CD4-positive, alpha-beta memory T cell (primary cell): ENCODE measurements at places on chromosomes 13 and 19.

DNA sequence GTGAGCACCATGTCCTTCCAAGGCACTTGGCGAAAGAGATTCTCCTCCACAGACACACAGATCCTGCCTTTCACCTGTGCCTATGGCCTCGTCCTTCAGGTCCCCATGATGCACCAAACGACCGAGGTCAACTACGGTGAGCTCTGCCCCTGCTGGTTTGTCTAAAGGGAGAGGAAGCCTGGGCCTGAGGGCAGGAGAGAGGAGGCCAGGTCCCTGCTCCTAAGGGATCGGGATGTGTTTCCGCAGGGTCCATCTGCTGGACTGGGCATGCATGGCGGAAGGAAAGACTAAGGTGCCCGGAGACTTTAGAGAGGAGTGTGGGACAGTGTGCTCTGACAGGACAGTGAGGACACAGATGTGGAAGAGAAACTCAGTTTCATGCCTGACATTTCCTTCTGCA lies 7.6 kb downstream of the SERPINE3 start:
- no peak for DNase-seq
- H3K27me3 ChIP-seq: no peaks in the 10 kb centered on the region
- no peaks in the 10 kb centered on the region for H3K36me3 ChIP-seq
- no peaks in the 10 kb centered on the region for H3K4me1 ChIP-seq
- no peak overlapping the region for H3K27ac ChIP-seq
- H3K4me3 ChIP-seq: no peak overlapping the region

DNA sequence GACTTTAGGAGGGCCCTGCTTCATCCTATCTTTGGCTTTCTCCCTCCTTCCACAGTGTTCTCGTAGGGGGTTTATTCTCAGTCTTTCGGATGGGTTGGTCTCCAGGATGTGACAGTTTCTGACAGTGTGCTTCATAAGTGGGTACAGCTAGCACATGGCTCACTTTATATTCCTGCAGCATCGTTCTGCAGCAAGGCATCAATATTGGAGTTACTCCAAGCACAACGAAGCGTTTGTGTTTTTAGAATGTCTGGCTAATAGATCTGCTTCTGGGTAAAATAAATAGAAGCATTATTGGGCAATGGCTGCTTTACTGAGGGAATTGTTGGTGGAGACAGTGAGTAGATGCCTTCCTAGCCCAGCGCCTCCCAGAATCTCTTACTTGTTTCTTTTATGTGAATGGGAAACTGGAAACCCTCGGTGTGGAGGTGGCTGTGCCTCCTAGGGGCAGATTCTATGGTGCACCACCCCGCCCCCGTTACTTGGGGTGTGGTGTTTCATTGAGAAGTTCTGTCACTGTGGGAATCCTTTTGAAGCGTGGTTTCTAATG lies 2.0 kb downstream of the FARP1 start:
- DNase-seq: no peak
- no peak overlapping the region for H3K27ac ChIP-seq
- H3K36me3 ChIP-seq: no peaks in the 10 kb centered on the region
- peaks cover 11% of the 10 kb centered on the region for H3K27me3 ChIP-seq
- no peaks in the 10 kb centered on the region for H3K4me1 ChIP-seq
- H3K4me3 ChIP-seq: no peak overlapping the region

- no peak for DNase-seq
- H3K27me3 ChIP-seq: no peaks in the 10 kb centered on the region
- no peaks in the 10 kb centered on the region for H3K4me1 ChIP-seq
- H3K27ac ChIP-seq: no peak overlapping the region
Observed at GRCh38 chr13:28318496-28318895, 176.4 kb downstream of the FLT1 start.

- H3K4me1 ChIP-seq: no peaks in the 10 kb centered on the region
- H3K4me3 ChIP-seq: no peak overlapping the region
- H3K27ac ChIP-seq: no peak overlapping the region
Observed at GRCh38 chr19:53916004-53916403, 6.9 kb downstream of the CACNG7 start.
